ENCODE measurements at places on chromosomes 6 and 20.

DNA sequence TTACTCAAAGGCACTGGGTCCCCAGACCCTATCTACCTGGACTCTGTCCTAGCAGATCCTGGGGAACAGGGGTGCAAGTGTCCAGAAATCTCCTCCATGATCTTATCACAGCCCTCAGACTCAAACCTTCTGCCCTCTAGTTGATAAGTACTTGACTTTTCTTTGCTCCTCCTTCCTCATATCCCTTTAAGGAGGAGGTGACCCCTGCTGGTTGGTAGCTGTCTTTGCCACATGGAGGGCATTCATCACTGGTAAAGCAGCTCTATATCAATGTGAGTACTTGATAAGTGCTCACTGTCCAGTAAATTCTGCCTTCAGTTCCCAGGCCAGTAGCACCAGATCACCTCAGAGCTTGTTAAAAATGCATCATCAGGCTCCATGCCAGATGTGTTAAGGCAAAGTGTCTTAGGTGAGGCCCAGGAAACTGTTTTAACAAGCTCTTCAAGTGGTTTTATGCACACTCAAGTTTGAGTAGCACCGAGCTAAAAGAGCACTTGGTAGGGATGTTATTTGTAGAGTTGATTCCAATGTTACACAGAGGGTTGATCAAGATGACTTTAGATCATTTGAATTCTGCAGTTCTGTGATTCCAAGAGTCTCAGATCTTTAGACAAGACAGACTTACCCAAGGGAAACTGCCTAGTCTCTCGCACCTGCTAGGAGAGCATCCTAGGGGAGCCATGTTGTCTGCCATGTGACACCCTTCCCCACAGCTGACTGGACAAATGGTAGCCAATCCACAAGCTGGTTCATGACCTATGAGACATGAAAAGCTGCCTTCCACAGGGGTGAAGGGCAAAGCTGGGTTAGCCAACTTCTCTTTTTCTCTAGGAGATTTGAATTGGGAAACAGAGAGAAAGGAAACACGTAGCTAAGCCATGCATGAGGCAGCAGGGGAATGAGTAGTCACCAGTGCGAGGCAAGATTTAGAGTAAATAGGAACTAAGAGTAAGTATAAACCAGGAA is 18.6 kb downstream of the TREML2 start:
- no peak for DNase-seq

GRCh38 chr20:10511509-10512251 is 76.6 kb downstream of the SLX4IP start:
- DNase-seq: no peak

GRCh38 chr20:1381753-1382591 is 10.9 kb downstream of the FKBP1A start:
- DNase-seq: no peak

DNA sequence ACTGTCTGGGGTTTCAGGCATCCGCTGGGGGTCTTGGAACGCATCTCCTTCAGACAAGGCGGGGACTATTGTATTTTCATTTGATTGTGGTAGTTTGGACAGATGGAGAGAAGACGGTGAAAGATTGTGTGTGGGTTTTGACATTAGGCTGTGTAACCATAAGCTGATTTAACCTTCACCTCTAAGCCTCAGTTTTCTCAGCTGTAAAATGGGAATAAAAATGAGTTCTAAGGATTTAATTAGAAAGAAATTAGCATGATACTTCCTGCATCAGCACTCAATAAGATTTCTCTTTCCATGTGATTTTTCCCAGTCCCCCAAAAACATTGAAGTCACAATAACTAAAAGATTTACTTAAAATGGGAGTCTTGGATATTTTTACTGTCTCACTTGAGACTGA is 78.1 kb downstream of the CBFA2T2 start:
- no peak for DNase-seq

DNA sequence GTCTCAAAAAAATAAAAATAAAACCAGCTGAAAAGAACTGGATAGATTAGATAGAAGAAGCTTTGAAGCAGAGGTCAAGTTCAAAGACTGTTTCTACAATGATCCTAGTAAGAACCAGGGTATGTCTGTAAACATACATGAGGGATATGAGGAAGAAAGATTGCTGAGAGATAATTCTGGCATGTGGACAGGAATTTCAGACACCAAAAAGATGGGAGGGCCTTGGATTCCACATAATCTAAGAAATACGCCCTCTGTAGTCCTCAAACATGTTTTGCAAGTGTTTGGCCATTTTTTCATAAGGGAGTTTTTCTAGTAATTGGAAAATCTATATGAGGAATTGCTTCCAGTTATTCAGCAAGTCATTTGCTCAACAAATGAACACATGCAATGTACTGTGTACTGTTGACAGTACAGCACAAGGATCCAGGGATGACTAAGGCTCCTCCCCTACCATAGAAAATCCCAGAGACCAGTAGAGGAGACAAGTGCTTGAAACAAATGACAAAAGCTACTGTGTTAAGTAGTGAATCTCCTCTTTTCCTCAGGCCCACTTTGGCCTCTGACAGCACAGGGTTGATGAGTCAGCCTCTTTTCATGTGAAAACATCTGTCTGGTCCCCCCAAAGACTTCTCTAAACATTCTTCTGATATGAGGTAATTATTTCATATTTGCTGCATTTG is 795.9 kb downstream of the MAFB start:
- DNase-seq: no peak

GRCh38 chr6:152136449-152136825 is 329.0 kb downstream of the ESR1 start:
- DNase-seq: no peak

DNA sequence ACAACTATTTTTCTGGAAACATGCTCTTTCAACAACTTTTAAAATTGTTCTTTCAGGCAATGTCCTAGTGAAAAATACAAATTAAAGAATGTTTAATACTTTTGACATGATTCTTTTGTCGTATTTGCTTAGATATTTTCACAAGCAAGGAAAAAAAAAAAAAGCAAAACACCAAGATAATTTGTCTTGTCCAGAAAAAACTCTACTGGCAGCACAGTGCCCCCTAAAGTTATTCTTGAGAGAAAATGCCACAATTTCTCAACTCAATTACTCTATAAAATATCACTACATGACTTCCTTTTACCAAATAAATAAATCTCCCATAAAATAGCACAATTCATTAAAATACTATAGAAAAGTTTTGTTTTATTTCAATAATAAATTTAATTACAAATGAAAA is 652.5 kb upstream of the EPHA7 start:
- no peak for DNase-seq

DNA sequence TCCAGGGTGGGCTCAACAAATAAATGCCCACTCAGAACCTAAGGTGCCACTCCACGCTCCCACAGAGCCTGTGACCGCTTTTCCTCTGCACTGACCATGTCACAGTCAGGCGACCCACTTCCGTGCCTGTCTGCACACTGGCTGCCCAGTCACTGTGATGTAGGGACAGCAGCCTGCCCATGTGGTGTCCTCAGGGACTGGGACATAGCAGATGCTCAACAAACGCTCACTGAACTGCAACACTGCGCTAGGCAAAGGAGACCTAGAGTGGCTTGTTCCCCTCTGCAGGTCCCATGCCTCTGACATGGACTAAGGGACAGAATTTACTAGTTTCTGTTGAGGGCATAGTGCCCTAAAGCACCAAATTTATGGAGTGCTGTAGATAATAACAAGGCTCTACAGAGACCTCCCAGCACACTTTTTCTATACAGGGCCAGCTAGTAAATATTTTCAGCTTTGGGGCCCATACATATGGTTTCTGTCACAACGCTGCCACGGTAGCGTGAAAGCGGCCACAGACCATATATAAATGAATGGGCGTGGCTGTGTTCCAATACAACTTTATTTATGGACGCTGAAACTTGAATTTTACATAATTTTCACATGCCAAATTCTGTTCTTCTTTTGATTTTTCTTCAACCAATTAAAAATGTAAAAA is 57.8 kb upstream of the MRPS10 start:
- no peak for DNase-seq

- no peak for DNase-seq
These were observed 66.8 kb upstream of the HMGN3 start for GRCh38 chr6:79301290-79301689.

GRCh38 chr6:56101141-56101553 is 146.2 kb downstream of the COL21A1 start:
- no peak for DNase-seq

DNA sequence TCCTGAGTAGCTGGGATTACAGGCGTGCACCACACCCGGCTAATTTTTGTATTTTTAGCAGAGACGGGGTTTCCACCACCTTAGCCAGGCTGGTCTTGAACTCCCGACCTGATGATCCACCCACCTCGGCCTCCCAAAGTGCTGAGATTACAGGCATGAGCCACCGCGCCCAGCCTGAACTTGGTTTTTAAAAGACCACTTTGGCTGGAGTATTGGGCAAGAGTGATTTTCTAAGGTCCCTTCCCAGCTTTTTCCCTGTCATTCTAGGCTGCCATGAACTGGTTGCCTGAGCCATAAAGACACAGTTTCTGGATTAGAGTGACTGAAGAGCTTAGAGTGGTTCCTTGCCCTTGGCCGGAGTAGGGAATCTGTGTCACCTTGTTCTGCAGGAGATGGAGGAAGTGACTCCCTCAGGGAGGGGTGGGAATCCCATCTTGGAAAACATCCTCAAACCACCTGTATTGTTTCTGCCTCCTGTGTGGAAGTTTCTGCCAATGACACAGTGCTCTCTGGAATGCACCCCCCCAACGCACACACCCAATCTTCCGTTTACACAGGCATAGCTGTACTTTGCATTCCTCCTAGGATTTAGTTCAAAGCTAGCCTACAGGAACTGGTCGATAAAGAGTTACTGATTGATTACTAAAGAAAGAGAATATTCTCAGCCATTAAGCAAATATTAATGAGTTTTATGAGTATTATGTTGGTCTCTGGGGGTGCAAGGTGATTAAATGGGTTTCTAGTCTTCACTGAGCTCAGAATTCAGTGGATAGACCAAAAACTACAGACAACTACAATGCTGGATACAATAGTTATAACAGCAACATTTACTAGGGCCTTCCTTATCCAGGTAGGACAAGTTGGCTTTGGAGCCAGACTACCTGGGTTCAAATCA is 18.2 kb downstream of the BCL2L1 start:
- no peak for DNase-seq
